ENCODE measurements at places on chromosomes 3 and 15. TPM values are rescaled to one million over a fixed set of nuclear protein-coding genes. Genes with fewer than 3 reads are reported as not detected.

DNA sequence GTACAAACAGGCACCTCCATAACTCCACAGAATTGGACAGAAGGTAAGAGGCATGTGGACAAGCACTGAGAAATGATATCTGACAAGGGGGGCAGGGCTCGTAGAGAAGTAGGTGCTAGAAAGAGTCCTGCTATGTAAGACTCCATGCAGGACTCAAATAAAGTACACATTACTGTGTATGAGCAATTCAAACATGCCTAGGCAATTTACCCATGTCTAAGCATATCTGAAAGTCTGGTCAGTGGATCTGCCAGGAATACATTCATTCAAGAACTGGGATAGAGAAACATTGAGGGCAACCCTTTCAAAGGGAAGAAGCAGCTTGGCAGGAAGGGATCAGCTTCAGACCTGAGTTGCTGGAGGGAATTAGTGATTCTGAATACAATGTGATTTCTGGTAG, 174.1 kb upstream of the MCTP2 start:
- DNase-seq: no peak

DNA sequence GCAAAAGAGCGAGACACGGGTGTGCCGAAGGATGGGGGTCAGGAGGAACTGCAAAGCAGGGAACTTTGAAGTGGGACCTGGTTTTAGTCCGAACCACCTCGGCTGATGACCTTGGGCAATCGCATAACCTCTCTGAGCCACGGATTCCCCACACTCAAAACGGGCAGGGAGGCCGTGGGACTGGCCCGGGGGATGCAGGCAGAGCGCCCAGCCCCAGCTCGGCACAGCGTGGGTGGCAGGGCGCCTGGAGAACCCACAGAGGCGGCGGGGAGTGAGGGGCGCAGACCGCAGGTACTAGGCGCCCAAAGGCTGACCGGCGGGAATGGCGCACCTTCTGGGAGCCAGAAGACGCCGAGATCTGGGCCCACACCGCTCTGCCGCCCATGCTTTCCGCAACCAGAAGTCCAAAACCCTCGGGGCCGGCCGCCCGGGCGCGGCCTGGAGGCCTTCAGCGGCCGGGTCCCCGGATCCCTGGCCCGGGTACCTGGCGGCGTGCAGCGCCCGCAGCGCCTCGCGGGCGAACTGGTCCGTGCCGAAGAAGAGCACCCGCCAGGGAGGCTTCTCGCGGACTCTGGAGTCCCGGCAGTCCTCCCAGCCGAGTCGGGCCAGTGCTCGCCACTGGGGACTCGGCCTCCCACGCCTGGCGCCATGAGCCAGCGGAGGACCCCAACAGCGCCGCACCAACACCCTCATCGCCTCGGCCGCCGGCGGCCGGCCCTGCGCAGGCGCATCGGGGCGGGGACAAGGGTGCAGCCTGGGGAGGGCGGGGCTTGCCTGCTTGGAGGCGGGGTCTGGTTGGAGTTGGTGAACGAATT, at the start of gene MTFMT:
Gene MTFMT, minus strand, starts transcription at position 719 of the 815 bp plus-strand sequence. Its CDS starts 26 bp downstream, at position 693.
- DNase-seq: peak; percentile 93

GRCh38 chr3:121175083-121175482, 267.1 kb downstream of the STXBP5L start:
- no peak for DNase-seq

DNA sequence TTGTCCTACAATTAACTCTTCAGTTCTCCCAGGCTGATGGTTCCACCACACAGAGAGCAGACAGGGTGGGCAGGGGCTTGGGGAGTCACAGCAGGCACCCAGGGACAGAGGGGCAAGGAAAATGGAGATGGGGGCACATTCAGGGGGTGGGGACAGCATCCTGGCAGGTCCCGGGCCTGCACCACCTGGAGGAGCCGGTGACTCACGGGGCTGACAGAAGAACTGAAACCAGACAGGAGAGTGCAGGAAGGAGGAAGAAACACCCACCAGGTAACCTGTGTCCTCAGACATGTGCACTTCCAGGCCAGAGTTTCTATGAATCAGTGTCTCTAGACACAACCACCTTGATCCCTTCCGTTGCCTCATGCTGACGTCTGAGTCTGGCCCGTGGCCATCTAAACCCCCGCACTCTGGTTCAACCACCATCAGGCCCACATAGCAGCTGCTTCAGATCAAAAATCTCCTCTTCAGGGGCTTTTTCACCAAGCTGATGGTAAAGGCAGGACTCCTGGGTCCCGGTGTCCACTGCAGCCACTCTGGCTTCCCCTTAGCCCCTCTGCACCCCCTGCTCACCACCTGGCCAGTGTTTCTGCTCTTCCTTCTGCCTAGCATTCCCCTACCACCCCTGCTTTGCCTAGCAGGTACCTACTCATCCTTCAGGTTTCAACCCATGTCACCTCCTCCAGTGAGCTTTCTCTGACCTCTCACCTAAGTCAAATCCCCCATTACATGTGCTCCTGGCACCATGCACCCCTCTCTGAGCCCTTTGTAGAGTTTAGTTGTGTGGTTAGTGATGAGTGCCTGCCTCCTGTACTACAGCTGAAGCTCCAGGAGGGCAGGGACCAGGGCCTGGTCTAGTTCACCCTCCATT, 16.5 kb upstream of the CYP11A1 start:
- DNase-seq: peak; percentile 27

DNA sequence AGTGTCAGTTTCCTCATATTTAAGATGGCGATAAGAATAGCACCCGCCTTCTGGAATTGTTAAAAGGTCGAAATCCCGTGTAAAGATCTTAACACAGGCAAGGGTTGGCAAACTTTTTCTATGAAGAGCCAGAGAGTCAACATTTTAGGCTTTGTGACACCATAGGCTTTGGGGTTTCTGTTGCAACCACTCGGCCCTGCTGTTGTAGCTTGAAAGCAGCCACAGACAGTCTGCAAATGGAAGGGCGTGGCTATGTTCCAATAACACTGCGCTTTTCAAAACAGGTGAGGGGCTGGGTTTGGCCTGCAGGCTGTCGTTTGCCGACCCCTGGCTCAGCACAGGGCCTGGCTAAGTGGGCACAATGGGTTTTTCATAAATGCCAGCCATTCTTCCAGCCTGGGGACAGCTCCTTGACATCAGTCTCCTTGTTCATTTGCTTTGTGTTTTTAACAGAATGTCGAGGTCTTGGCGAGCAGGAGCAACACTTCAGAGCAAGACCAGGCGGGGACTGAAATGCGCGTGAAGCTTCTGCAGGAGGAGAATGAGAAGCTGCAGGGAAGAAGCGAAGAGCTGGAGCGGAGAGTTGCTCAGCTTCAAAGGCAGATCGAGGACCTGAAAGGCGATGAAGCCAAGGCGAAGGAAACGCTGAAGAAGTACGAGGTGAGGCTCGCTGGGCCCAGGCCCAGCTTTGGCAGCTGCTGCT, 75.2 kb upstream of the MYZAP start:
- no peak for DNase-seq

DNA sequence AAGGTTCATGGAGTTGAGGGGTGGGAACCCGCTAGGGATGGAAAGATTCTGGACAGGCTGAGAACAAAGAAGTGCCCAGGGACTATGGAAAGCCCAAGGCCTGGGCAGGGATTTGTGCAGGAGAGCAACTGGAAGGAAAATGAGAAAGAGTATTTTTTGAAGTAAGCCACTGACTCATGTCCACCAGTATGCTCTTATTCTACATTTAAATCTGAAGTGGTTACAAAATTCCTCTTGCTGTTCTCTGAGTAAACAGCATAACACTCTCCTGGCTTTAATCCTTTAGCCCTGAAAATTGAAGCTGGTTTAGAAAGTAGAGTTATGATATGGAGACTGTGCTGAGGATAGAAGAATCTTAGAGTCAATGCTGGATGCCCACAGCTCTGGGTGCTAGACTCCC, 165.2 kb downstream of the ISL2 start:
- DNase-seq: no peak

GRCh38 chr3:122105626-122106025, 50.5 kb downstream of the CD86 start:
- DNase-seq: no peak

- no peak for DNase-seq
Measured at GRCh38 chr15:47846128-47846868, 129.0 kb downstream of the SEMA6D start.

DNA sequence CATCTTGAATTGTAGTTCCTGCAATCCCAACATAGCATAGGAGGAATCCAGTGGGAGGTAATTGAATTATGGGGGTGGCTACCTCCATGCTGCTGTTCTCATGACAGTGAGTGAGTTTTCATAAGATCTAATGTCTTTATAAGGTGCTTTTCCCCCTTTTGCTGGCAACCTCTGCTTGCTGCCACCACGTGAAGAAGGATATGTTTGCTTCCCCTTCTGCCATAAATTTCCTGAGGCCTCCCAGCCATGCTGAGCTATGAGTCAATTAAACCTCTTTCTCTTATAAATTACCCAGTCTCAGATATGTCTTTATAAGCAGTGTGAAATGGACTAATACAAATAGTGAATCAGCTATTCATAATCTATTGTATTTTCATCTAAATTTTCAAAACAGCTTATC, 537.3 kb downstream of the EPHA3 start:
- no peak for DNase-seq

- no peak for DNase-seq
Measured at GRCh38 chr15:78067328-78068228, 9.9 kb downstream of the TBC1D2B start.

DNA sequence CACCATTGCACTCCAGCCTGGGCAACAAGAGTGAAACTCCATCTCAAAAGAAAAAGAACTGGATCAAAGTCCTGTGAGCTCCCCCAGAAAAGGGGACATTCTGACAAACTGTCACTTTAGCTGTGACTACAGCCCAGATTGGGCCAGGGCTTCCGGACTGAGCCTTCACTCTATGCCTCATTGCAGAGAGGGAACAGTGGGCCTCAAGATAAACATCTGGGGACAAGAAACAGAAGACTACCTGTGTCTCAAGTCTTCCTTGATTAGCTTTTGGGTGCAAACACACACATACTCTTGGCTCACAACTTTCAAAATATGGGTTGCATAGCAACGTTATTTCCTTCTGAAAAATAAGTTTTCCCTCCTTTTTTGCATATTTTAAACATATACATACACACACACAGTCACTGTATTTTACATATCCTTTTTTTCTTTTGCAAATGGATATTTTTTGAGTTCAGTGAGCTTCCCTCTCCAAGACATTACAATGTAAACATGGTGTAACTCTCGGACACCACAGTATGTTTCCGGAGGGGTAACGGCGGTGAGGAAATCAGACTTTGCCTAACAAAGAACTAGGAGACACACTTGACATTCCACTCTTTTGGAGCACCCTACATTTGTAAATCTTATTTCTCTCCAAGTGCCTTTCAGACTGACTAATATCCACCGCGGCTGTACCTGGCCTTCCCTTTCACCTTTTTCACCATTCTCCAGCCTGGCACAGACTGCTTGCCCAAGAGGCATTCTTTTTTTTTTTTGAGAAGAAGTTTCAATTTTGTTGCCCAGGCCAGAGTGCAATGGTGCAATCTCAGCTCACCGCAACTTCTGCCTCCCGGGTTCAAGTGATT, 3.5 kb downstream of the TKT start:
- DNase-seq: no peak

DNA sequence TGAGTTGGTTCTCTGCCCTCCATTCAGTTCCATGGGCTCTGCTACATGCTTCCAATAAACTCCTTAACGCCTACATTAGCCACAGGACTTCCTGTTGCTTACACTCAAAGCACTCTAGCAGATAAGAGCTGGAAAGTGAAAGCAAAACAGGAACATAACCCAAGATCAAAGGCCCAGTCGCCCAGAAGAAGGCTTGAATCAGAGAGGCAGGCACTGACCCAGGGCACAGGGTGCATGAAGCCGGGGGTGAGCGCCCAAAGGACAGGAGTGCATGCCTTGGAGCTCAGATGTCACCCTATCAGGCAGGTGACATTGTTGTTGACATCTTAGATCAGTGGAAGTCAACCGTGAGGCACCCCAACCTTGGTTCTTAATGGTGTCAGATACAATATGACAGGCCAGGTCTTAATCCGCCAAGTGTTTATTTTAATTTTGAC, 235.1 kb downstream of the UACA start:
- peak; percentile 46 for DNase-seq

DNA sequence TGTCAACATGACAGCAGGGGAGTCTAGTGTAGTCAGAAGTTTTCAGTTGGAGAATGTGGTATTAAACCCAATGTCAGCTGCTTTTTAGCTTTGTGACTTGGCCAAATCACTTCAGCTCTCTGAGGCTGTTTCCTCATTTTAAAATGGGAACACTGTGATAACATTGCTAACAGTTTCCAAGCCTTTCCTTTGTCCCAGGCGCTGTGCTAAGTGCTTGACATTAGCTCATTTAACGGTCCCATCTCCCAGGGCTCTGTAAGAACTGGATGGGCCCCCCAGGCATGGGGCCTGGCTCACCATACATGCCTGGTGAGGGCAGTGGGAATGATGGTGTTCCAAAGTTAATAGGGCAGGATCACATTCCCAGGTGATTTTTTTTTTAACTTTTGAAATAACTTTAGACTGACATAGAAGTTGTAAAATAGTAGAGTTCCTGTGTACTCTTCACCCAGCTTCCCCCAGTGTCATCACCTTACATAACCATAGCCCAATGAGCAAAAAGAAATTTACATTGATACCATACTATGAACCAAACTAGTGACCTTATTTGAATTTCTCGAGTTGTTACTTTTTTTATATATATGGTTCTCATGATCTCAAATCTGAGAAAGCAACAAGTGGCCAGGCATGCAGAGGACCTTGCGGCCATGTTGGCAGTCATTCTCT, 7.7 kb downstream of the RASL12 start:
- DNase-seq: no peak

- no peak for DNase-seq
Measured at GRCh38 chr3:56969851-56970250, 90.6 kb upstream of the SPATA12 start.

- DNase-seq: no peak
Measured at GRCh38 chr3:10627884-10628572, 122.6 kb upstream of the ATP2B2 start.

DNA sequence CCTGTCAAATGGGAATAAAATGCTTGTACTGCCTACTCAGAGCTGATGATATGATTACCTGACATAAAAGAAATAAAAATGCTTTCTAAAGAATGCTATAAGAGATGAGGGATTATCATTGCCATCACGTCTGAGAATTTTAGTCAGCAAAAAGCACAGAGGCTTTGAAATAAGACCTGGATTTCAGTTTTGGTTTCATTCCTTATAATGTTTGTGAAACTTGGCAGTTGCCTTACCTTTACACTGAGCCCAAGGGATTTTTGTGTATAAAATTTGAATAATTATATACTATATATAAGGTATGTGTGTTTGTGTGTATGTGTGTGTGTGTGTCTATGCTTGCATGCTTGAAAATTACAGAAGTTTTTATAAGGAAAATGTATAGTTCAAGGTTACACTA, 634.8 kb upstream of the BCHE start:
- no peak for DNase-seq

DNA sequence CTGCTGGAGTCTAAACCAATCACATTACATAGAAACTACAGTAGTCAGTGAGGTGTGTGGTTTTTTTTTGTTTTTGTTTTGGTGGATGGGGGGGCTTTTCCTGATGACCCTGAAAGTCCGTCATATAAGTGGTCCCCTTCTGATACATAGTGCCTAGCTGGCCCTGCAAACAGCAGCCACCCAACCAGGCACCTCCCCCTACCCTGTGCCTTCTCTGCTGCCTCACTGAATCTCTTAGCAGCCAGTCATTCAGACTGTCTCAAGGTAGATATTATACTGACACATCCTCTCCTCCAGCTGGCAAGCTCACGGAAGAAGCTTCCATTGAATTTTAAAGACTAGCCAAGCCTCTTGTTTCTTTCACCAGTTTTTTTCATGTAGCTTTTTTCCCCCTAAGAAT, 21.4 kb downstream of the SYN2 start:
- DNase-seq: no peak

- no peak for DNase-seq
Measured at GRCh38 chr15:31843426-31844055, 186.8 kb upstream of the CHRNA7 start.

Gene RFX7
- 12.9 TPM for total RNA-seq

Gene LYZL4
- total RNA-seq: not detected

Gene TICRR
- 1.0 TPM for total RNA-seq

Gene CFAP100
- not detected for total RNA-seq

Gene PRRT3
- 1.2 TPM for total RNA-seq

Gene GASK1A
- total RNA-seq: 10.0 TPM
